Lower leg skin (tissue), 4 donors: ENCODE measurements at places on chromosomes 13 and 19.
A peak's percentile ranks its signal among the peaks of the same experiment; 100 is the strongest.

DNA sequence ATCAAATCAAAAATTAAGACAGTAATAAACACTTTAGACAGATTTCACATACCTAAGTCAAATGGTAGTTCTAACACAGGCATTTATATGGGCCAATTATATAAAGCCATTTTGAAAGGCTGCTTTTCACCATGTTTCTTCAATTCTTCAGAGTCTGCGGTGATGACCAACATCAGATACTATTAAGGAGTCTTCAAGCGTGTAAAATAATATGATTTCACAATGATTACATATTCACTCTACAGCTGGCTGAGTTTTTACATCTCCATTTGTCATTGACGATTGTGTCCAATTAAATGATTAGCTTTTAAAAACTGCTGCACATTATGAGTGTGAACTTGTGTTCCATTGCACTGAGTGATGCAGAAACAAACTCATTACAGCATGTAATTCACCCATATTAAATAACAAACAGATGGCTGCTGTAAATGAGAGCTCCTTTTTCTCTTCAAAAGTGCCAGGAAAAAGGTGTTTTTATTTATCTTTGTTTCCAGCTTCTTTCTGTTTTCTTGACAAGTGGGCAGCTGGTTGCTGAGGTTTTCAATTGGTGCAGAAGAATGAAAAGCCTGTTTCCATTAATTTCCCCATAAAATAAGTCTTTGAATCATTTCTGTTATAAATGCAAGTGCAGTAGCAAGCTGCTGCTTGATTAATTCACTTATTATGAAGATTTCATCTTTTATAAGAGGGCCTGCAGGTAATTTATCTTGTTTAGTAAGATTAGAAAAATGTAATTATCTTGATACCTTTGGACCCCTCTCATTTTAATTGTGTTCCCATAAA is 676.1 kb upstream of the KLHL1 start:
- no peak for DNase-seq

- no peak for DNase-seq
Measured at GRCh38 chr19:3145909-3146676, 10.3 kb downstream of the GNA15 start.

GRCh38 chr13:92843549-92843948 is 383.1 kb upstream of the GPC6 start:
- no peak for DNase-seq

DNA sequence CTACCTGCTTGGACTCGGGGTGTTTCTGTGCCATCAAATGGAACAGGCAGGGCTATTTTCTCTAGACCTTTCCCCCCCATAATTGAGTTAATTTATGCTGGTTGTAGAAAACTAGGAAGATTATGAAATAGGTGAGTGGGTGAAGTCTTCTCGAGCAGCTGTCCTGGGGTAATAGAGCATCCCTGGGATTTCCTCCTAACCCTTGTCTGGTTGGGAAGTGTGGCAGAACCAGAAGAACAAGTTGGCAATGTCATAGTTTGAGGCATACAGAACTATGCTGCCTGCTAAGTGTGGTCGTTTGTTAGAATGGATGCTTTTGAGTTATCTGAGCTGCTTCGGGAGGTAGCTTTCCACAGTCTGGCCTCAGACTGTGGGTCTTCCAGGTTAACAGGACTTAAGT is 3.7 kb downstream of the GATAD2A start:
- DNase-seq = no peak

DNA sequence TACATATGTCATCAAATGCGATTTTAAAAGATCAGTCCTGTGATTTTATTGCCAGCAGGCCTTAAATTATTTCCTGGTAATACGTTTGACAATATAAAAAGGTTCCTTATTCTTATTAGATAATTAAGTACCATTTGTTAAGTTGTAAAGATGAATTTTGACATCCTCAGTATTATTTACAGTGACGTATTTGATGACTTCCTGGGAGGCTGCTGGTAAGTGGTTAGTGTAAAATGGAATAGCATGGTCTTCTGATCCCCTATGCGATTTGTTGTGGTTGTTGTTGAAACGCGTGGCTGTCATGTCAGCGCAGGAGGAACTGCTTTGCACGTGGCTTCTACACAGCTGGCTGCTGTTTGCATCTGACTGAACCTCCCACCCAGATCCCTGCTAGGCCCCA is 99.7 kb downstream of the DCLK1 start:
- DNase-seq = no peak

GRCh38 chr13:80584785-80585184 is 243.9 kb upstream of the SPRY2 start:
- DNase-seq = no peak

GRCh38 chr13:39370554-39370953 is 232.4 kb downstream of the LHFPL6 start:
- DNase-seq = no peak

- DNase-seq = no peak
Measured at GRCh38 chr13:23736541-23736940, 152.7 kb downstream of the MIPEP start.

GRCh38 chr13:110265682-110266430 is 41.1 kb downstream of the COL4A1 start:
- peak; percentile 91 for DNase-seq

DNA sequence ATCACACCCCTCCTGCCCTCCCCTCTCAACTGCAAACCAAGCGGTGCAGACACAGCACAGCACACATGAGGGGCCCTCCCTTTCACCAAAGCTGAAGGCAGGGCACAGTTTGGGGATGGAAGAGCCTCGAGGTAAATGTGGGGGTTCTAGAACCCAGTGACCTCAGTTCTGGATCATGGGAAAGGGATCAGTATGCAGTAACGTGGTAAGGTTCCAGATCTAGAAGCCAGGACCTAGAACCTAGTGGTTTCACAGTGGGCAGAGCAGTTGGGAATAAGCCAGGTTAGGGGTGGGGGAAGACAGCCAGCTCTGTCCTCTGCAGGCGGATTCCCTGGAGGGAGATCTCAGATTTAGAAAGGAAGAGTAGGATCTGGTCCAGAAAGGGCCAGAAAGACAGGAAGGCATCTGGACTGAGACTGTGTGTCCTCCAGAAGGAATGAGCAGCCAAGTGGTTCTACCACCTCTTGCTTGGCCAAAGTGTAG is 3.1 kb downstream of the FTL start:
- no peak for DNase-seq

DNA sequence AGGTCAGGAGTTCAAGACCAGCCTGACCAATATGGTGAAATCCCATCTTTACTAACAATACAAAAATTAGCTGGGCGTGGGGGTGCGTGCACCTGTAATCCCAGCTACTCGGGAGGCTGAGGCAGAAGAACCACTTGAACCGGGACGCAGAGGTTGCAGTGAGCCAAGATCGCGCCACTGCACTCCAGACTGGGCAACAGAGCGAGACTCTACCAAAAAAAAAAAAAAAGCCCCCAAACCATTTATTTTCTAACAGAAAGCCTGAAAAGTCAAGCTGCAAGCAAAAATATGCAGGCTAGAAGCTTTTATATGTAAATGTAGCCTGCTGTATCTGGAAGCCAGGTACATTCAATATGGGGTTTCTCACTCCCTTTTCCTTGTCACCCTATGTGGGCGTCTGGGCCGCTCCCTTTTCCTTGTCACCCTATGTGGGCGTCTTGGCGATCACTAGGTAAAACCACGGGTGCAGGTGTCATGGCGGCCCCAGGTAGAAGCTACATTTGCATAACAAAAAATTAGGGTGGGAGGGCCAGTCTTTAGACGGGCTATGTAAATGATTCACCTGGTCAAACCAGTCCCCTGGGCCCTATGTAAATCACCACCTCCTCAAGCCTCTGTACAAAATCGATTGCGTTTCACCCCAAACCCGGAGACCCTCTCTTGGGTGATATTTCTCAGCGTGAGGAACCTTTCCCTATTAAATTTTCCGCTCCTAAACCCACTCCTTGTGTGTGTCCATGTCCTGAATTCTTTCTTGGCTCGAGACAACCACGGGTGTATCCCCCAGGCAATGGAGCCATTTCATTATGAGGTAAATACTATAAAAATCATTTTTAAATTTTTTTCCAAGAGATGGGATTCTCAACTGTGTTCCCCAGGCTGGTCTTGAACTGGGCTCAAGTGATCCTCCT is 2.1 kb downstream of the TRIM13 start:
- DNase-seq = no peak

DNA sequence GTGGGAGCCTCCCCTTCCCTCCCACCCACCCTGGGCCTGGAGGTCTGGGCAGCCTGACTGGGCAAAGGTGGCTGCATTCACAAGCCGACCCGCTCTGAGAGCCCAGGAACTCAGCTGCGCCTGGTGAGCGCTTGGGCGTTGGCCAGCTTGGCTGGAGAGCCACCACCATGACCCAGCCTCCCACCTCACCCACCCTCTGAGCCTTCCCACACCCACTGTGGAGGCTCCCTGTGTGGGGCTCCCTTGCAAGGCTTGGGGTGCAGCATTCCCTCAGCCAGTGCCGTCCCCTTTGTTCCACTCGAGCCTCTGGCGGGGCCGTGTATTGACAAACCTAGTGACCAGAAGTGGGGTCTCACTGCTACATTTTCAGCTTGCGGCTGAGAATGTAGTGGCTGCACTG is 15.0 kb upstream of the QTRT1 start:
- no peak for DNase-seq

GRCh38 chr13:110257408-110257807 is 49.5 kb downstream of the COL4A1 start:
- DNase-seq = no peak

DNA sequence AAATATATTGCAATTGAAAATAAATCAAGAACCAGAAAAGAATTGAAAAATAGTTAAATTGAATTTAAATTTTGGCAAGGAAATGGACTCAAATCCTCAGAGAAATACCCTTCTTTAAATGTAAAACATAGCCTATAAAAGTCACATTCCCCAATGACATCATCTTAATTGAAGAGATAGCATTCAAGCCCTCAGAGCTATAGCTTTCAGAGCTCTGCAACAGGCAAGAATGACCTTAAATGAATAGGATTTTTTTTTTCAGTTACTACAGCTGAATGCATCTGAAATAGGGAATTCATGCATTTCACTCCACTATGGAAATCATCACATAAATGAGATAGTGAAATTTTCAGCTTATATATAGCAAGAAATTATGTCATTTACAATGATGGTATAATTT is 1049.0 kb downstream of the OLFM4 start:
- no peak for DNase-seq

GRCh38 chr19:50199259-50199555 is 4.2 kb upstream of the MYH14 start:
- no peak for DNase-seq

DNA sequence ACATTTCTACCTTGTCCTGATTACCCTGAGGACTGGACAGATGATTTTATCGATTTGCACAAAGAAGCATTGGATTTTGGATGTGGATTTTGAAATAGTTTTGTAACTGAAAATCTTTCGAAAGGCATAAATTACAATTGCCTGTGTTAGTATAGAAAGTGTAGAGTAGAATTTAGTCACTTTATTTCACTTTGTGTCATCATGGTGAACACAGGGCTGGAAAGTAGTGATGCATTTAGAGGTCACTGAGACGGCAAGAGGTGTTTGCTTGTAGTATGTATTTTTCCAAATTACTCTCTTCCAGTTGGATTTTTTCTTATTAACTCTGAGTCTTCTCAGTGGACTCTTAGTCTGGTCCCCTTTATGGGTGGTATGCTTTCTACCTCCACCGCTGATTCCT is 326.0 kb downstream of the NALCN start:
- DNase-seq = no peak

DNA sequence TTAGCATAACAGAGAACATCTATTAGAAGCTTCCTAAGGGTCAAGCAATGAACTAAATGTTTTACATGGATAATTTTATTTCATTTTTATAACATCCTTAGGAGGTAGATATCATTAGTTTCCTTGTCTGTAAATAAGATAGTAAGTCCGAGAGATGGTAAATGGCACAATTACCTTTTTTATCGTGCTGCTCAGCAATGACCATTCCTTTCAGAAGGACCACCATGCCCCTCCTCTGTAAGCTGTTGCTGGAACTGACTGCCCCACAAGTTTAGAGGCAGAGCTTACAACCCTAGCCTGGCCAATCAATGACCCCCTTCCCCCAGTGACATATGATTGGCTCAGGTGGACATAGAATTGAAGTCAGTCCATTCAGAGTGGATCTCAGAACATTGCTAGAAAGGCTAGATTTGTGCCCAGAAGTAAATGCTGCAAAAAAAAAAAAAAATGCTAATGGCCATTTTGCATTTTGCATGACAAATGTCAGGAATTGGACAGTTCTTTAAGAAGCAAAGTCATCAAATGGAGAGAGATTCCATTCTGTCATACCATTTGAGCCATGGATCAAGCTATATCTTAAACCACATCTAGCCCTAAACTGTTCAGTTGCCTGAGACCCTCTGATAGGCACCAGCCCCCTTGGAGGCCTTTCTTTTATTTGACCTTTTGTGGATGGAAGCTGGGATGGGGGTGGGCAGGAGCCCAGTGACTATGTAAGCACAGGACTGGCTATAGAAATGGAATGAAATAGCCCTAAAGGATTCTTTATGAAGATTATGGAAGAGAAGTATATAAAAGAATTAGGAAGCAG is 668.3 kb downstream of the UQCRFS1 start:
- DNase-seq = no peak

DNA sequence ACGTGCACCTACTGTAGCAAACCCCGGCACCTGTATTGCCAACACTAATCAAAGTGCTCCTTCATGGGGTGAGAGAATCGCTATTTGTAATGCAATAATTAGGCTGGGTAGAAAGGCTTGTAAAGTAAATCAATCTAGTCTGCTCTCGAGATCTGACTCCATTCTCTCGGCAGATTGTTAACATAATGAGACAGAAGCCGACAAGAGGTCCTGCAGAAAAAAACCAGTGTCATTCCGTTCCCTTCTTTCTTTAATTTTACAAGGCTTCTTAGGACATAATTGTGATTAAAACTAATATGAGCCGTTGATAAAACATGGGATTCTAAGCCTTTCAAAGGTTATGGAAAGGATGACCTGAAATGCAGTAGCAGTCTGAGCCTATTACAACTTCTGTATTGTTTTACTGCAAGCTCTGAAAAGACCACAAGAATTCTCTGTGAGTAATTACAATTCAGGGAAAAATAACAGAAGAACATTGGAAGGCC is 530.0 kb downstream of the PCDH9 start:
- DNase-seq = no peak

DNA sequence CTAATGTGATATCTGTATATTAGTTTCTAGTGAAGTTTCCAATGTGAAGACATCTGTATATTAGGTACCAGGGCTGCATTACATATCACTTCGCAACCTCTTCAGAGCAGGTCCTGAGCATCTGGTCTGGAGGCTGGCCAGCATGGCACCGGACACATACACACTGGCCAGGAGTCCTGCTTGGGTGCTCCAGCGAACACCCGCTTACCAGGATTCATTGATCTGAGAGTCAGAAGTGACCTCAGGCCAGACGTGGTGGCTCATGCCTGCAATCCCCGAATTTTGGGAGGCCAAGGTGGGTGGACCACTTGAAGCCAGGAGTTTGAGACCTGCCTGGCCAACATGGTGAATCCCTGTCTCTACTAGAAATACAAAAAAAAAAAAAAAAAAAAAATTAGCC is 93.0 kb upstream of the IRS2 start:
- no peak for DNase-seq
